Stimulated activated CD4-positive, alpha-beta T cell treated with anti-CD3 and anti-CD28 coated beads, Interleukin-1b, Interleukin-23, amount 100 ng/mL, for 24 hours (primary cell): ENCODE measurements at places on chromosomes 4 and X.

DNA sequence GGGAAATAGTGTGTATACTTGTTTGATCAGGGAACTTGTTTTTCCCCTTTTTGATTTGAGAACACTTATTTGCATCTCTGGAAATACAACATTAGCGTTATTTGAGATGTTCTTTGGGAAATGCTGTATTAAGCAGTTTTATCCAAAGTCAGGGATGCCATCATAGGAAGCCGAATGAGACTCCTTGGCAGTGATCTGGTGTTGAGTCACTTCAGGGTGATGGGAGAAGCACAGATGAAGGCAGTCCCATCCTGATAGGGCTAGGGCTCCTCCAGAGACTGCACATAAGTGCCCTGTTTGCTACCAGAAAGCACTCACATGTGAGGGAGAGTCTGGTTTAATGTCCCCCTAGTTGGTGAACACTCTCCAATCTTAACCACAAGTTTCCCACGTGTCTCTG lies 62.3 kb downstream of the IL1RAPL1 start:
- no peak for DNase-seq

GRCh38 chr4:187268940-187269339 lies 545.3 kb upstream of the FAT1 start:
- DNase-seq: no peak

DNA sequence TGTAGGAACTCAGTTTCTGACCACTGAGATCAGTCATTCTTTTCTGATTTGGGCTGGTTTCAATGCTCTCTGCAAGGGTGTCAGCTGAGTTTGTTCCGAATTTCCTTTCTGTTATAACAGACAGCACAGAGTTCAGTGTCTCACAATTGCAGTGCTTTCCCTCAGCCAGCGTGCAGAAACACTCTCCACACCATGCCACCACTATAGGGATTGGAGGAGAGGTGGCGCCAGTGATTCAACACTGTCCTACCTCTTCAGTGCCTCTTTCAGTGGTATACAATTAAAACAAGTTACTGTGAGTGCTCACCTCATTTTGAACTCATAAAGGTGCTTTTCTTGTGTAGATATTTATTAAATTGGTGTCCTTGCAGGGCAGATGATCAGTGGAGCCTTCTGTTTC lies 413.2 kb upstream of the CXorf51B start:
- no peak for DNase-seq

DNA sequence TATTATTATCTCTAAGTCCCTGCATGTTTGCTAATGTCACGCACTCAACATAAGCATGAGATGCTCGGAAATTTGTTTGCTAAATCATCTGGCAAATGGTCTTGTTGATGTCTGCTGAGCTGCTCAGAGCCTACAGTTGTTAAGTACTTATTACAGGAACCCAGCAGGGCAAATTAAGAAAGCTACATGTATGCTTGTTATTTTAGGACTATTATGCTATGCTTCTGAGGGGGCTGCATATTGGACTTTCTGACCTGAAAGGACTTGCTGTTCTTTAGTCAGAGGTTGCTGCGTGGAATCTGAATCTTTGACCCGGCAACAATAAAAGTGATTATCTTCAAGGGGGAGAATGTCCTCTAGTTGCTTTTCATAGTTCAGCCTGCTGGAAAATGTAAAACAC lies 36.3 kb upstream of the TENM3 start:
- no peak for DNase-seq

GRCh38 chr4:167943872-167944505 lies 148.3 kb upstream of the ANXA10 start:
- no peak for DNase-seq

DNA sequence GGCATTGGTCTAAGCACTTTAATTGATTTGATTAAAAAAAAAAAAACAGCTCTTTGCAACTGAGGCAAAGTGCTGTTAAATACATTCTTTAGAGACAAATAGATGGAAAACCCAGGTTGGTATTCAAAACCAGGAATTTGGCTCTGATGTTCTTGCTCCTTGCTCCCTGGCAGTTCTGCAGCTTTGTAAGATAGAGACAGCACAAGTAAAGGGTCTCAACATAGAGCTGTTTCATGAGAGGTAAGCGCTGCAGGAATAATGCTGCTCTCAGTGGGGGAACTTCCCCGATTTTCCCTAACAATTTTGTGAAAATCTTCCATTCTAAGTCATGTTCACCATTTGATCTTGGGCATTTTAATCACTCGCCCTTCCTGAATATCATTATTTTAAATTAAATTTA lies 479.5 kb upstream of the HS3ST1 start:
- no peak for DNase-seq

GRCh38 chr4:23333946-23334878 lies 555.6 kb downstream of the PPARGC1A start:
- no peak for DNase-seq

GRCh38 chrX:102654696-102655095 lies 3.4 kb downstream of the GPRASP1 start:
- DNase-seq: no peak

- DNase-seq: no peak
Observed at GRCh38 chr4:80732010-80732409, 298.5 kb upstream of the BMP3 start.

DNA sequence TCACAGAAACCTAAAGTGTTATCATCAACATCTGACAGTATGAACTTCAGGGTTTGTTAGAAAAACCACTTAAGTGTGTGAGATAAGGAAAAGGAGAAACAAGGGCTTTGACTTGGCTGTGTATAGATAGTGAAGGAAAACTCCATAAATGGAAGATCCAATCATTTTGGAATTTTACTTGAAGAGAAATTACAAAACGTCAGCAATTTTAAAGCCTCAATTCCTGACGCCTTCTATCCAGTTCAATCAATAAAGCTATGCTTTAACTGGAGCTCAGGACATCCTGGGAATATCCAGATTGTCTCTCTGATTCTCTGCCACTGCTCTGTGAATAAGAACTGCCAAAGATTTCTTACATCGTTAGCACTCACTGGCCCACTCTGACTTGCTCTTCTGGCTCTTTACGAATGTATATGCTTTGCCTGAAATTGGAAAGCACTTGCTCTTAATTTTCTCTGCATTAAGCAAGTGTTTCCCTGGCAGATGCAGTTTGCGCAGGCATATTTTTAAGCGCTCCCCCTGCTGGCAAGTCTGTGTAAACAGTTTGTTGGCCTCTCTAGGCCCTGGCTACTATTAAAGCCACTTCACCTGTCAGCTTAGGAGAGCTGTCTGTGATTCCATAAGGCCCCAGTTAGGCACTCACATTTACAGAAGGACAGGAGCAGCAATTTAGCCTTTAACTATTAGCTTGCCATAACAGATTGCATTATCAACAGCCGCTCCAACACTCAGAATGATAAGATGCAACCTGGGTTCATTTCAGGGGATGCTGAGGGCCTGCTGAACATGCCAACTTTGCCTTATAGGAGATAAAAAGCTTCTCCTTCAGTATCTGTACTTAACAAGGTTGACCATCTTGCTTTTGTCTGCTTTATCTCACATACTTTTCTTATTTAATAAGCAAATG lies 251.4 kb upstream of the DDX53 start:
- DNase-seq: peak; percentile 18

- DNase-seq: no peak
Observed at GRCh38 chr4:141078871-141079270, 54.4 kb downstream of the RNF150 start.

DNA sequence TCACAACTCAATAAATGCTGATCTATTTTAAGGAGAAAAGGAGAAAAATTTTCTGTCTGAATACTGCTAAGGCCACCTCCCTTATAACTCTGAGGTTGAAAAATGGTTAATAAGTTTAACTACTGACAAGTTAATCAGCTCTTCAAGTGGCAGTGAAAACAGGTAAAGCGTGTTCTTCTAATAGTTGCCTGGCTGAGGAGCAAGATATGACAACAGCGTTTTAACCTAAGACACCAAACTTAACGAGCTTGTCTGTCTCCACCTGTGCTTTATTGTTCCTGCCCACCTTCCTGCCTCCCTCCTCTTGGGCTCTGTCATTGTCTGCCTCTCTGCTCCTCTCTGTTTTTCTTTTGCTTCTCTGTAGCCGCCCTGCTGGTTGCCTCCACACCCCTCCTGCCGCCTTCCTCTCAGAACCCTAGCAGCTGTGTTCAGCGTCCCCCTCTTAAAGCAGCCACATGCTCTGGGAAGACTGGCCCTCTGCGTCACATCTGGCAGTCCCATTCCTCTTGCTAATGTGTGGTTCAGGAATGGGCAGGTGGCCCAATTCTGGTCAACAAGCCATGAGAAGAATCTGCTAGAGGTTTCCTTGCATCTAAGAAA lies 4.3 kb upstream of the TSPAN5 start:
- DNase-seq: no peak

DNA sequence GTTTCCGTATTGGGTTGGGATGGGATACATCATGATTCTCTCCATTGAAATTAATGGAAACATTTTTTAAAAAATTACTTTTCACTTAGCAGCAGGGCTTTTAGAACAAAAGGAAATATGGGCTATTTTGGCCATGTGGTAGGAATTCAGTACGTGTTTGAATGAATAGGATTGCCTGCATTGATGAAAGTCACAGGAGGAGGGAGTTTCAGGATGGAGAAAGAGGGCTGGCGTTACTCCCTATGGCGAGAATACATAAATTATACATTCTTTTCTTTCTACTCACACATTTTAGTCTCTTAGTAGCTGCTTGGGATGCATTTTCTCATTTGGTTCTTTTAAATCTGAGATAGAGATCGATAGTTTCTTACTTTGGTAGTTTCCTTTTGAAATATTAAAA lies 100.3 kb upstream of the PDHA1 start:
- no peak for DNase-seq

GRCh38 chrX:39875834-39876628 lies 221.7 kb downstream of the BCOR start:
- DNase-seq: no peak

DNA sequence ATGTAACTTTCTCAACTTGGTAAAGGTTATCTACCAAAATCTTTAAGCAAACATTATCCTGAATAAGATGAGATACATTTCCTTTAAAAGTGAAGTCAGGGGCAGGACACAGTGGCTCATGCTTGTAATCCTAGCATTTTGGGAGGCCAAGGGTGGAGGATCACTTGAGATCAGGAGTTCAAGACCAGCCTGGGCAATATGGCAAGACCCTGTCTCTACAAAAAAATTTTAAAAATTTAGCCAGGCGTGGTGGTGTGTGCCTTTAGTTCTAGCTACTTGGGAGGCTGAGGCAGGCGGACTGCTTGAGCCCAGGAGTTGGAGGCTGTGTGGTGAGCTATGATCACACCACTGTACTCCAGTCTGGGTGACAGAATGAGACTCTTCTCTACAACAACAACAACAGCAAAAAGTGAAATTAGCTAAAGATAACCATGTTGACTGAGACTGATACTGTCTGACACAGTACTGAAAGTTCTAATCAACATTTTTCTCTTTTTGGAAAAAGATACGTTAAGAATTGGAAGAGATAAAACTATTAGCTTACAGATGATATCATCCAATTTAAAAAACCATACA lies 4.9 kb downstream of the DCAF16 start:
- DNase-seq: no peak

- no peak for DNase-seq
Observed at GRCh38 chr4:4631150-4631549, 89.3 kb upstream of the STX18 start.

DNA sequence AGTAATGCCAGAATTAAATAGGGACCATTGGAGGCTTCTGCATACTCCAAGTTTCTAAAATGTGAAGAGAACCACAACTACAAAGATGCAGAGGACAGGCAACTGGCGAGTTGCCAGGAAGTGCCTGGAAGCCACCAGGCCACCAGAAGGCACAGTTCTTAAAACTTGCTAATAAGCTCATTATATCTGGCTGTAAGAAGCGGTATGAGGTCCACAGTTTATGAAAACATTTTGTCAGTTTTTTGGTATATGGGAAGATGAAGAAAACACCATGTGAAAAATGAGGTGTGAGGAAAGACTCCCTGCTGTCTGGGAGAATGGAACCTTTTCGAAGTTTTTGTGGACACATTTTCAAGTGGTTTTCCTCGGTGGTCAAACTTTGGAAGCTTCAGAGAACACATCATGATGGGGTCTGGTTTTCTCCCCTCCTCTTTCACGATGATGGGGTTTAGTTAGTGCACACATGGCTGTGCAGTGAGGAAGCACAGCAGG lies 202.7 kb downstream of the NR3C2 start:
- DNase-seq: no peak

GRCh38 chr4:10743357-10743756 lies 58.8 kb upstream of the CLNK start:
- DNase-seq: no peak

GRCh38 chrX:66915893-66916292 lies 277.0 kb upstream of the EDA2R start:
- no peak for DNase-seq

DNA sequence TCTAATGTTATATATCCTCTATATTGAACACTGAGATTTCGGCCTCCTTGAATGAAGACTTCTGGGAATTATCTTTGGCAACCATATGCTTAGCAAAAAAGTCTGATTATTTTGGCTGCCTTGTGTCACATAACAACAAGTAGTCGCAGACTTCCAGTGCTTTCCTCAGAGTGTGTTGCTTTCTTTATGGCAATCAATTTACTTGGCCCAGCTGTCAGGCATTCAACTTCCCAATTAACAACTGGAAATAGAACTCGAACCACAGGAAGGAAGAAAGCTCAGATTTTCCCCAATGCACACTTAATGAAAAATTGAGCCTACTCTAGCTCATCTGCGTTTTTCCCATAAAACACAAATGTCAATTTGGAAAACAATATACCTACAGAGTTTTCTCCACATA lies 71.6 kb downstream of the ZNF827 start:
- DNase-seq: no peak

- no peak for DNase-seq
Observed at GRCh38 chr4:135244696-135245095, 1043.1 kb upstream of the PABPC4L start.

DNA sequence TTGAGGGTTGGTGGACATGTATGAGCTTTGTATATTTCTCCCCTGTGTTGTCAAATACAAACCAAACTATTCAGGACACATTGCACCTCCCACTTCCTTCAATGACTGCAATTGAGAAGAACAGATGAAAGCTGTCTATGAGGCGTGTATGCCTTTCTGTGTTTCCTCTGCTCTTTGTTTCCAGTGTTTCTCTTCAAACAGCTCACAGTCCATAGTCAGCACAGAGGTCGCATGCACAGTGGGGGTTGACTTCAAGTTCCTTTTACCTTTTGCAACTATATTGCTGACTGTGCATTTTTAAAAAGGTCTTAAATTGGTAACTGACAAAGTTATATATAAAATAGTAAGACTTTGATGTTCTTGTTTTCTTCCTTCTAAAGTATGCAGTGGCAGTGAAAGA lies 957.8 kb downstream of the C4orf33 start:
- no peak for DNase-seq
